ENCODE measurements at places on chromosomes 2 and 18.

DNA sequence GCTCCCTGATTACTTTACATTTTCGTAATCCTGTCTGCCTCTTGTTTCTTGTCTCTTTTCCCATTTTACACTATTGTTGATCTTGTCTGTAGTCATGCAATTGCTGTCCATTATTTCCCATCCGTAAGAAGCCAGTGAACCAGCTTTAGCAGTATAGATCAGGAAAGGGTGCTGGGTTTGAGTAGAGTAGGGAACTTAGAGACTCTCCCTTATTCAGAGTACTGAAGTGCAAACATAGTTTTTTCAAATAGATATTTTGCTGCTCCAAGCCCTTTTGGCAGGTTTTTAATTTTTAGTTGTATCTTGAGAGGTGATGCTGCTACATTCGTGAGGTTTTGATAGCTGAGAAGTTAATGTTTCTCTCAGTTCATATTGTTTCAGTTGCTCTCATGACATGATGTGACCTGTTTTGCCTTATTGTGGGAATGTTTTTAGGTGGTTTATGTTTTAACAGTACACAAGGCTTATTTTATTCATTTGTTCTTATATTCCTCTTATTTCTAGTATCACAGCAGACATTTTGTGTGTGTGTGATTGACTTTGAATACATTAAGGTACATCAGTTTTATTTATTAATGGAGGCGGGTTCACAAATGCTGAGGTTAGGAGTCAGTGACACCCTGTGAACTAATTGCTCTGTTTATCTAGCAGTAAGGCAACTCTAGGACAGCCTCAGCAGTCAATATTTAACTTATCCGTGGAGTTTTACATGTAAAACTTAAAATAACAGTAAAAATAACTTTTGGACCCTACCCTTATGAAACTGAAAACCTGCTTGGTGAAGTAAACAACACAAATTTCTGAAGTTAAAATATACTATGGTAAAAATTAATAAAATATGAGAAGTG is 118.4 kb downstream of the ZNF407 start:
- no peak for DNase-seq

GRCh38 chr2:198645816-198646215 is 811.9 kb downstream of the SATB2 start:
- DNase-seq, result no peak

DNA sequence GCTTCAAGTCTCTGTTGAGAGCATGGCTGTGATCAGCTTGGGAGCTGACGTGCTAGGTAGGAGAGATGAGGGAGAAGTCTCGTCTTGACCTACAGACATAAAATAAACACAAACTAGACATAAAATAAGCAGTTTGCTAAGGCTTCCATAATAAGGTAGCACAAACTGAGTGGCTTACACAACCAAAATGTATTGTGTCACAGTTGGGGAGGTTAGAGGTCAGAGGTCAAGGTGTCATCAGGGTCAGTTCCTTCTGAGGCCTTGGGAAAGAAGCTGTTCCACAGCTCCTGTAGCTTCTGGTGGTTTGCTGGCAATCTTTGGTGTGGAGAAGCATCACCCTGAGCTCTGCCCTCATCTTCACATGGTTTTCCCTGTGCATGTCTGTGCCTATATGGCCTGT is 20.2 kb downstream of the DAW1 start:
- DNase-seq, result no peak

DNA sequence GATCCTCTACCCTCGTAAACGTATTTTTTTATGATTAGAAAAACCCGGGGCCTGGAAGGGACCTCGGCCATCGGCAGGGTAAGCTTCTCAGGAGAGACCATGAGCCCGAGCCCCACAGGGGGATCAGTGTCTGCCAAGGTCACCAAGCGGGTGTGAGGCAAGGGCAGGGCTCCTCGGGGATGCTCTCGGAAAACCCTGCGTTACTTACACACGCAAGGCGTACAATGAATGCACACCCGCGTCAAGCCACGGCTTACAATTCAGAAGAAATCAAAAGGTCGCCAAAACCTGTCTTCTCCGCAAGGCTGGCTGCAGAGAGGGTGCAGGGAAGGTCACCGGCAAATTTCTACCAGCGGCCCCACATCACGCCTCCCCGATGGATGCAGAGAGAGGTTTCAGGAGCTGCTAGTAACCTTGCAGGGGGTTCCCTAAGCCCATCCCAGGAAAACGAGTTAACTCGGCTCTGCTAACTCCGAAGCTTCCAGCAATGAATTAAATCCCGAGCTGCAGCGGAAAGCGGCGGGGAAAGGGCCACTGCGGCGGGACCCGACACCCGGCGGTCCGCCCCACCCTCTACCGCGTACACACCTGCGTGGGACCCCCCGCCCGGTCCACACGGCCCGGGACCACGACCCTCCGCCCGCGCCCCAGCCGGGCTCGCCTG is 638 bp downstream of the ST3GAL5 start:
- DNase-seq, result peak; percentile 25

GRCh38 chr18:36095936-36096519 is 28.7 kb upstream of the RPRD1A start:
- DNase-seq, result no peak
